ENCODE measurements at places on chromosomes 7 and 10.

- no peak overlapping the region for H3K4me3 ChIP-seq
- no peaks in the 10 kb centered on the region for H3K4me1 ChIP-seq
- no peaks in the 10 kb centered on the region for H3K36me3 ChIP-seq
- H3K27me3 ChIP-seq = no peaks in the 10 kb centered on the region
Observed at GRCh38 chr7:111750228-111750627, 187.9 kb upstream of the IMMP2L start.

- no peaks in the 10 kb centered on the region for H3K4me1 ChIP-seq
- H3K4me3 ChIP-seq = no peak overlapping the region
- H3K27me3 ChIP-seq = no peaks in the 10 kb centered on the region
- no peaks in the 10 kb centered on the region for H3K36me3 ChIP-seq
- H3K27ac ChIP-seq = no peak overlapping the region
- no peak for DNase-seq
Observed at GRCh38 chr10:47181052-47181849, 118.7 kb upstream of the GDF10 start.

GRCh38 chr7:122827763-122828162, 58.5 kb downstream of the CADPS2 start:
- H3K4me1 ChIP-seq = no peaks in the 10 kb centered on the region
- no peaks in the 10 kb centered on the region for H3K27me3 ChIP-seq
- no peak for DNase-seq
- H3K4me3 ChIP-seq = no peak overlapping the region
- H3K27ac ChIP-seq = no peak overlapping the region

DNA sequence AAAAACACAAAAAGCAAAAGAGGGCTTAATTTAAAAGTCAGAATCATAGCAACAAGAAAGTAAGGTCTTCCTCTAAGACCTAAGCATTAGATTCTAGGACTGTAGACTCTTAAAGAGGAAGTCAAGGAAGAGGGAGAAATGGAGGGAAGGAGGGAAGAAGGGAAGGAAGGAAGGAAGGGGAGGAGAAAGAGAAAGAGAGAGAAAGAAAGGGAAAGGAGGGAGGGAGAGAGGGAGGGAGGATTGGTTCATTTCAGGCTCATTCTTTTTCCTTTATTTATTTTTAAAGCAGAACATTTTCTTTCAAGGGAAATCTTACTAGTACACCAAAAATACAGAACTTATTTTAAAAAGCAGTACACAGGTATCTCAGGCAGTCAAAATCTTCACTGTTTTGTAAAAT, 81.1 kb downstream of the DLG5 start:
- no peak for DNase-seq
- H3K4me3 ChIP-seq = no peak overlapping the region
- H3K27me3 ChIP-seq = no peaks in the 10 kb centered on the region
- peaks cover 9% of the 10 kb centered on the region for H3K4me1 ChIP-seq
- H3K36me3 ChIP-seq = no peaks in the 10 kb centered on the region
- no peak overlapping the region for H3K27ac ChIP-seq

GRCh38 chr7:95619921-95620320, 23.6 kb upstream of the PDK4 start:
- no peaks in the 10 kb centered on the region for H3K4me1 ChIP-seq
- H3K27ac ChIP-seq = no peak overlapping the region
- H3K27me3 ChIP-seq = no peaks in the 10 kb centered on the region
- DNase-seq = no peak
- no peaks in the 10 kb centered on the region for H3K36me3 ChIP-seq
- H3K4me3 ChIP-seq = no peak overlapping the region

GRCh38 chr7:22443370-22444180, 56.4 kb downstream of the STEAP1B start:
- H3K4me3 ChIP-seq = no peak overlapping the region
- no peaks in the 10 kb centered on the region for H3K36me3 ChIP-seq
- peaks cover 48% of the 10 kb centered on the region for H3K4me1 ChIP-seq
- no peak for DNase-seq
- no peaks in the 10 kb centered on the region for H3K27me3 ChIP-seq
